GM23248 (cell line): ENCODE measurements at places on chromosomes 6 and 20.

DNA sequence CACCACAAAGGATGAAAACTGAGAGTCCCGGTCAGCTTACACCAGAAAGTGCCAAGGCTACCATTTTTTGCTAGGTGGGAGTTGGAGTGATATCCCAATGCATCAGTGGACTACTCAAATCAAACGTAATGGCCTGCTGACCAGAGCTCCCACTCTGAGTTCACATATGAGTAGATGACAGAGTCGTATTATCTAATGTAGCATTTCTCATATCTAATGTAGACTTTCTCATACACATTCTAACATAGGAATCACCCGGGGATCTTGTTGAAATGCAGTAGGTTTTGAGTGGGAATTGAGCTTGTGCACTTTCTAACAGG lies 38.4 kb upstream of the FUCA2 start:
- no peak for DNase-seq

GRCh38 chr20:24969186-24970029 lies 20.3 kb downstream of the CST7 start:
- no peak for DNase-seq

DNA sequence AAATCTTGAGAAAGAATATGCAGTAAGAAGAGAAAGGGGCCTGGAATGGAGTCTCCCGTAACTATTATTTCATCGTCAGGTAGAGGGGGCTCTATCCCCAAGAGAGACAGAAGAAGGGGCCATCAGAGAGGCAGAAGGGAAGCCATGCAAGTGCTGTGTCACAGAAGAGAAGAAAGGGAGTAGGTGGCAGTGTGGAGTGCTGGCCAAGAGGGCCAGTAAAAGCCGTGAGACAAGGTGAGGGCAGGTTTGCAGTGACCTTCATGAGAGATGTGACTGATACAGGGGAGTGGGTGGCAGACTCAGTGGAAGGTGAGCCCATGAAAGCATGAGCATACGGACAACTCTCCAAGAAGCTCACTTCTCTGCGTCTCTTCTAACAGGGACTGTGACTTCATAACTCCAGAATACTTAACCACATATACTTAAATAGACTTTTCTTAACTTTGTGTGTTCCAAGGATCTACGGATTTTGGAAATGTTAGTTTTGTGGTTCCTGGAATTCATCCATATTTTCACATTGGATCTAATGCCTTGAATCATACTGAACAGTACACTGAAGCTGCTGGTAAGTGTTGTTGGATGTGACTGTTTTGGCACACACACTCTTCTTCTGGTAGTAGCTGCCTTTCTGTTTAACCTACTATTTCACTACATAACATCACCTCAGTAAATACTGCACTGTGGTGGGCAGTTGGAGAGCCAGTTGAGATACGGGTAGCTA lies 15.6 kb downstream of the PM20D2 start:
- peak; percentile 3 for DNase-seq

GRCh38 chr6:34027939-34028441 lies 117.9 kb downstream of the GRM4 start:
- DNase-seq: no peak

- no peak for DNase-seq
Observed at GRCh38 chr6:106315765-106316374, 9.7 kb downstream of the ATG5 start.

DNA sequence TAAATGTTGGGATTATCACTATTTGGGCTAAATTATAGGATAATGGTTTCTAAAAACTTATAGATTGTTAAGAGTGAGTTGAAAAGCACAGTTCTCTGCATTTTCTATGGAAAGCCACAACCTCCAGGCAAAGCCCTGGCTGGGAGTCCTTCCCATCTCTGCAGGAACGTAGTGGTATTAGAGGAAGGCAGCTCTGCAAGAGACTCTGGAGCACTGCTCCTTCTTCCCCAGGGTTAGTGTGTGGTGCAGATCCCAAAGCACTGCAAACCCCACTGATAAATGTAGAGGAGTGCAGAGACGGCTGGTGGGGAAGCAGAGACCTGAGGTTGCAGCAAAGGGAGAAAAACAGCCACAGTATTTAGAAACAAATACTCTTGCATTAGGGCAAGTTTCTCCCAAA lies 225.3 kb downstream of the TINAG start:
- DNase-seq: no peak

DNA sequence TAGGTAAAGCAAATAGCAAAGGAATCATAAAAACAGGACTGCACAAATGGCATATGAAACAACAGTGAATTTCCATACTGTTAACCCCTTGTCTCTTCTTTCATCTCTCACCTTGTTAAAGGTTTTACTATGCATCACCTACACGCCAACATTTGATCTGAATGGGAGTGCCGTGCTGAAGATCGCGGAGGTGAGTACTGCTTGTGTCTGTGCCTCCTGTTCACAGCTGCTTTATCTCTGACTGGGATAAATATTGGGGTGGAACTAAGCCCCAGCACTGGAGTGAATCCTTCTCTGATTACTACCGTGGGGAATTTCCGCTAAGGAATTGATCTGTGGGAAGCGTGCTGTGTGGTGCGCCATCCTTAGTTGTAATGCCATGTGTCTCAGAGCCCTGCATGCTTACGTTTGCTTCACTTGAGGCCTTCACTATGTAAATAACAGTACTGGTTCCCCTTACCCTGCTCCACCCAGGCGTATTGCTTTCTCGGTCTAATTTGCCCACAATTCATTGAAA lies 11.4 kb upstream of the PBOV1 start:
- no peak for DNase-seq

GRCh38 chr20:37393863-37394542 lies 48.1 kb downstream of the SRC start:
- DNase-seq: no peak

DNA sequence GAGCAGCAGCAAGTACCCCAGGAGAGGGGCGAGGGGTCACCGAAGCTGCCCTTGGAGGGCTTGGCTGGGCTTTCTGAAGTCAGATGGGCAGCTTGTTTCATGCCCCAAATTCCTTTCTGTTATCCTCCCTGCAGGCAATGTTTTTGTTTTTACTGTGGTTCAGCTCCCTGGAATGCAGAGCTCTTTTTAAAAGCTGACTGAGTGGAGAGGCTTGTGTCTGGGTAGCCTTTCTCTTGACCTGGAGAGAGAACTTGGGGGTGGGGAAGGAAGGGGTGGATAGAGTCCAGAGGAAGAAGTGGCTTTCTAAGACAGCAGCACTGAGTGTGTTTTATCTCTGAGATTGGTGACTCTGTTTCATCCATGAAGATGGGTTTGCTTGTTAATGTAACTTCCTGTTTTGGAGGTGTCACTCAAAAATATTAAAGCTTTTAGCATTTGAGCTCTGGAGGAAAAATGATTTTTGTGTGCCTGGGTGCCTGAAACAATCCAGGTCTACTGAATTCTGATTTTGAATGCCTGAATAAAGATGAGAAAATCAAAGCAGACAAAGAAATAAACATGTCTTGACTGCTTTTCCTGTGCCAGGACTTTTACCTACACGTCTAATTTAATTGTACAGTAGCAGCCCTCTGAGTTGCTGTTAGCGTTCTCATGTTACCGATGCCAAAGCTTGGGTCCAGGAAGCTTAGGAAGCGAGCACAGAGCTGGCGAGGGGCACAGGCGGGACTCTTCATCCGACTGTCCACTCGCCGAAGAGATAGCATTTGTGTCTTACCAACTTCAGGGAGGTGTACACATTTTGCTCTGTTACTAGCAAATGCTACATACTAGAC lies 78.2 kb upstream of the EEF1E1 start:
- peak; percentile 70 for DNase-seq

- no peak for DNase-seq
Observed at GRCh38 chr6:43873806-43874714, 104.0 kb downstream of the VEGFA start.
